ENCODE measurements at places on chromosomes 6 and 20. TPM values are rescaled to one million over a fixed set of nuclear protein-coding genes. Genes with fewer than 3 reads are reported as not detected.

Gene SLC17A1
- total RNA-seq, result not detected

DNA sequence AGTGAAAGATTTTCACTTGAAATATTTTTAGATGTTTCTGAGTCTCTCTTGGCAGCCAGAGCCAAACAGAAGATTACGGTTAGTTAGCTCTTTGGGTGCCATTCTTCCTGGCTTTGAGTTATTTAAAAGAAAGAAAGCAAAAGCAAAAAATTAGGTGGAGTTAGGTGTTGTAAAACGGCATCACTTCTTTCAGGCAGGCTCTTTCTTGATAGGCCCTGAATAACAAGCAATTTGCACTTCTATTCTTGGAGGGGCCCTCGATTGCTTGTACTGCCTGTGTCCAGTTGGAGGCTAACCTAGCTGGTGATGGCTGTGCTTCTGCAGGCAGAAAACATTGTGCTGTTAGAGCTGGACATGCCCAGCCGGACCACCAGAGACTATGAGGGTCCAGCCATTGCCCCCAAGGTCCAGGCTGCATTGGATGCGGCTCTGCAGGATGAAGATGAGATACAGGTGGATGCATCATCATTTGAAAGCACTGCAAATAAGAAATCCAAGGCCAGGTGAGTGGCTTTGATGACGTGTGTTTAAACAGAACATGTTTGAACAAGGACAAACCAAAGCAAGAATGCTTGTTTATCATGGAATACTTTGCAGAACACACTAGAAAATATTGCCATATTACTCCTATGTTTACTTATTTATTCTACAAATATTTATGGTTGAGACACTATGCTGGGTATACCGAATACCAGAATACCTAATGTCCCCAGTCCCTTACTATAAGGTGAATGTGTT lies 28.1 kb upstream of the ASXL1 start:
- DNase-seq, result no peak

DNA sequence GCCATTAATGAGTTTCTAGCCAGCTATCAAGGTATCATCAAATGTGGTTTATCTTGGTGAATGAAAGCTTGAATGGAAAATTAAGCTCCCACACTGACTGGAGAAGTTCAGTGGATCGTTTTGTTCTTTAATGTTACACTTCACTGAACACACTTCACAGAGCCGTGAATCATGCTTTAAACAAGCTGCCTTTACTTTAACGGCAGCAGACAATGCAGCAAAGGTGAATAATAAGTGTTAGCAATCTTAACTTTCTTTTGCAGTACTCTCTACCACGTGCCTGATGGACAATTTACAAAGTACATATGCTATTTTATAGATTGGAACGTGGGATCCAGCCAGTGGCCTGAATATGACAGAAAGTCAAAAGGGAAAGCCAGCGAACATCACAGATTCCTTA lies 424.5 kb downstream of the GRIK2 start:
- no peak for DNase-seq

DNA sequence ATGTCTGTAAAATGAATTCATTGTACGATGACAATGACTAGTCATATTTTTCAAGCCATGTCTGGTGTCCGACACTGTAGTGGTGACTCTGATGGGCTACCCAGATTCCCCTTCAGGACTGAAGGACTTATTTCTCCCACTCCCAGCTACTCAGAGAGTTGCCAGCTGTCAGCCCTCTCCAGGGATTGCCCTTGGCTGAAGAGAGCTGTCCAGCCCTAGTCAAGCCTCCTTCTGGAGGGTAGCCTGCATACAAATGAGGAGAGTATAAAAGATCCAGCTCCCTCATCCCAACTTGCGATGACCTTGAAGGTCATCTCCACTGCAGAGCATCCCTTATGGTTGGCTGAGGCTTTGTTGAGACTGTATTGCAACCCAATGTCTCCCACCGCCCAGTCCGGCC lies 29.9 kb downstream of the JPH2 start:
- DNase-seq, result no peak

DNA sequence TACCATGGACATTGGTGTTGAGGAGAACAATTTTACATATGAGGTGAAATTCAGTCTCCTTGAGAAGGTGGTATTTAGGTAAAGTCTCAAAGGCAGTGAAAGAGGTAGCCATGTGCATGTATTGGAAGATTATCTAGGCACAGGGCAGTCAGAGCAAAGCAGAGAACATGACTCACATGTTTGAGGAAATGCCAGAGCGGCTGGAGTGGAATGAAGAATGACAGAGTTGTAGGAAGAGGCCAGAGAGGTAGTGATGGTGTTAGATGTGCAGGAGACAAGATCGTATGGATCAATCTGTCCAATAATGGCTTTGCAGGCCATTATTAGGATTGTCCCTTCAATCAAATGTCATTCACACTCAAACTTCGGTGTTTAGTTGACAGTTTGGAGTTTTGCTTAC lies 449.4 kb upstream of the PTCHD4 start:
- no peak for DNase-seq

Data from activated T-cell treated with anti-CD3 and anti-CD28 coated beads, Interleukin-2, amount 50 U/mL, for 4 hours (primary cell).